ENCODE measurements at places on chromosomes 2 and 18. TPM values are rescaled to one million over a fixed set of nuclear protein-coding genes. Genes with fewer than 3 reads are reported as not detected.

The DTNA gene
- 9.5 TPM for polyA plus RNA-seq

The SMYD1 gene
- polyA plus RNA-seq, result not detected

The EHD3 gene
- 8.7 TPM for polyA plus RNA-seq

The EPHA4 gene
- 25.5 TPM for polyA plus RNA-seq

The DYNAP gene
- polyA plus RNA-seq, result 0.10 TPM

The CHRNG gene
- 0.07 TPM for polyA plus RNA-seq

The TLX2 gene
- polyA plus RNA-seq, result not detected

The DBI gene
- polyA plus RNA-seq, result 125 TPM

GRCh38 chr2:96839293-96839874 is 4.4 kb downstream of the ANKRD23 start:
- no peak for DNase-seq
- H3K4me3 ChIP-seq, result peak overlapping the region; percentile 6
- H3K27me3 ChIP-seq, result no peaks in the 10 kb centered on the region
- peaks cover 17% of the 10 kb centered on the region for H3K36me3 ChIP-seq
- no peak overlapping the region for H3K27ac ChIP-seq

DNA sequence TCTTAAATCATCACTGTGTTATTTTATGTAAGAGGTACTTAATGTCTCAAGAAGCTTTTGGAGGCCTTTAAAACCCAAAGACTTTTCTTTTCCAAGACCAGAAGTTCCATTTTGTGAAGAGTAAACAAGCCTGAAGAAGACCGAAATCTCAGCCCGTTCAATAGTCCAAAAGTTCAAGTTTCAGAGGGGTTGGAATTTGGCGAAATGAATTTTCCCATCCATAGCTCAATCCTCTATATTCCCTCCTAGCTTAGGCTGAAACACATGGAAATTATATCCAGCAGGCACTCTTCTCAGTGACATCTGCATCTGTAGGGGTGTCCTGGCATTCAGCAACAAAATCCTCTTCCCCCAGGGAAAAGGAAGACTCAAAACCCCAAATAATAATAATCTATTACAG is 344.6 kb downstream of the ARHGAP15 start:
- no peak for DNase-seq
- H3K27ac ChIP-seq, result peak overlapping the region; percentile 61
- H3K4me1 ChIP-seq, result no peaks in the 10 kb centered on the region
- no peaks in the 10 kb centered on the region for H3K27me3 ChIP-seq

GRCh38 chr2:227415538-227416424 is 28.0 kb upstream of the SCYGR1 start:
- no peak overlapping the region for H3K4me3 ChIP-seq
- DNase-seq, result no peak
- no peaks in the 10 kb centered on the region for H3K27me3 ChIP-seq
- H3K27ac ChIP-seq, result peak overlapping the region; percentile 87
- peaks cover 8% of the 10 kb centered on the region for H3K4me1 ChIP-seq

GRCh38 chr18:76454418-76454817 is 40.6 kb downstream of the ZNF516 start:
- peaks cover 51% of the 10 kb centered on the region for H3K4me1 ChIP-seq
- no peak overlapping the region for H3K4me3 ChIP-seq
- DNase-seq, result no peak
- H3K36me3 ChIP-seq, result peaks cover 8% of the 10 kb centered on the region

- H3K4me3 ChIP-seq, result no peak overlapping the region
- no peaks in the 10 kb centered on the region for H3K36me3 ChIP-seq
- no peak overlapping the region for H3K27ac ChIP-seq
- H3K4me1 ChIP-seq, result no peaks in the 10 kb centered on the region
- no peak for DNase-seq
Observed at GRCh38 chr2:236130349-236130998, 37.7 kb downstream of the GBX2 start.

GRCh38 chr2:12254280-12254860 is 462.4 kb upstream of the TRIB2 start:
- no peak overlapping the region for H3K4me3 ChIP-seq
- H3K36me3 ChIP-seq, result no peaks in the 10 kb centered on the region
- H3K4me1 ChIP-seq, result no peaks in the 10 kb centered on the region
- H3K27ac ChIP-seq, result no peak overlapping the region
- H3K27me3 ChIP-seq, result no peaks in the 10 kb centered on the region

GRCh38 chr2:217468042-217468830 is 534.6 kb downstream of the TNS1 start:
- no peak for DNase-seq
- no peaks in the 10 kb centered on the region for H3K27me3 ChIP-seq
- H3K36me3 ChIP-seq, result no peaks in the 10 kb centered on the region
- H3K4me3 ChIP-seq, result no peak overlapping the region
- no peak overlapping the region for H3K27ac ChIP-seq
- H3K4me1 ChIP-seq, result no peaks in the 10 kb centered on the region

DNA sequence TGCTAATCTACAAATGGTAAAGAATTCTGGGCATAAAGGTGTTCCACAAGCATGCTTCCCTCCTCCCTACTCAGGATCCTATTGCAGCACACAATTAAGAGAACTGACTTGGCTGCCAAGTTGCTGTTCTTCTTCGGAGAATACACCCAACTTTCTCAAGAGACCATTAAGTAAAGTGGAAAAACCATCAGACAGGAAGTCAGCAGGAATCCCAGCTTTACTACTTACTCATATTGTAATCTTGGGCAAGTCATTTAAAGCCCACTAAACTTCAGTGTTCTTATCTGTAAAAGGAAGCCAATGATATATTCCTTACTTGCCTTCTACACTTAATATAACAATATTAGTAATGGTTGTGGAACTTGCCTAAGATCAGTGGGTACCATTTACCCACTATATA is 37.8 kb downstream of the PSTPIP2 start:
- H3K27ac ChIP-seq, result no peak overlapping the region
- H3K36me3 ChIP-seq, result peaks cover 12% of the 10 kb centered on the region
- no peak for DNase-seq

GRCh38 chr18:49716035-49716434 is 97.3 kb downstream of the ACAA2 start:
- H3K4me3 ChIP-seq, result no peak overlapping the region
- no peaks in the 10 kb centered on the region for H3K36me3 ChIP-seq
- H3K27me3 ChIP-seq, result no peaks in the 10 kb centered on the region
- no peak for DNase-seq

- peaks cover 97% of the 10 kb centered on the region for H3K36me3 ChIP-seq
- no peak overlapping the region for H3K27ac ChIP-seq
- no peak overlapping the region for H3K4me3 ChIP-seq
- H3K4me1 ChIP-seq, result no peaks in the 10 kb centered on the region
- no peaks in the 10 kb centered on the region for H3K27me3 ChIP-seq
Observed at GRCh38 chr2:11788461-11789124, 42.2 kb downstream of the LPIN1 start.

DNA sequence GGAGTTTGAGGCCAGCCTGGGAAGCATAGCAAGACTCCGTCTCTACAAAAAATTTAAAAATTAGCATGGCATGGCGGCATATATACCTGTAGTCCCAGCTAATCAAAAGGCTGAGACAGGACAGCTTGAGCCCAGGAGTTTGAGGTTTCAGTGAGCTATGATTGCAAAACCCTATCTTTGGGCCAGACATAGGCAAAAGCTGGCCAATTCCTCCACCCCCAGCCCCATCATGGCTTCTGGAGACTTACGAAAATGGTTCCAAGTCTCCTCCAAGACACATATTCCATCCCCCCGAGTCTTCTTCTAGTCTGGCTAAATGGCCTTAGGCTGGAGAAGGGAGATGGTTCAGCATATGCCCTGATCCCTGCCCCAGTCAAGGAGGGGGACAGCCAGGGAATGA is 172.8 kb upstream of the HAAO start:
- peaks cover 5% of the 10 kb centered on the region for H3K27me3 ChIP-seq
- H3K4me1 ChIP-seq, result peaks cover 26% of the 10 kb centered on the region
- no peaks in the 10 kb centered on the region for H3K36me3 ChIP-seq
- no peak overlapping the region for H3K4me3 ChIP-seq
- H3K27ac ChIP-seq, result peak overlapping the region; percentile 5
- DNase-seq, result no peak

DNA sequence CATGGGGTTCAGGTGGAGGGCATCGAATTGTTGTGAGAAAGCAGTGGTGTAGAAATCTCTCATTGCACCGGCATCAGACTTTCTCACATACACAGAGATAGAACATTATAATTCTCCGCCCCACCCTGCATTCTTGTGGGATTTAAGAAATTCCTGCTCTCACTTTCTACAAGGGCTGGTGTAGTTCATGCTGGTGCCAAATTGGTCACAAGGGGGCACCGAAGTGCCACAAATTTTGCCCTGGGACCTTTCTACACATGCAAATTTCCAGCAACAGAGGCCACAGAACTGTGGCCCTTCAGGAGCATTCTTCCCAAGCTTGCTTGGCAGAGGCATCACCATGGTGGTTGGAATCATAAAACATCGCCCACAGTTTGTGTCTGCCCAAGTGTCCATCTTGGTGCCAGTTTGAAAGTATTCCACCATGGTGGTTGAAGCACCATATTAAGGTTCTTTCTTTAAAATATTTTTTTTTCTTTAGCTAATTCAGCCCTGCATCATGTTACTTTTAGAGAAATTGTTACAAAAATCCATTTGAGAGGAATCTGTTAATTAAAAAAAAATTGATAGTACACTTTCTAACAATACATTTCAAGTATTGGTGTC is 521.2 kb upstream of the FANCL start:
- no peaks in the 10 kb centered on the region for H3K4me1 ChIP-seq
- H3K27ac ChIP-seq, result no peak overlapping the region
- H3K36me3 ChIP-seq, result no peaks in the 10 kb centered on the region
- no peaks in the 10 kb centered on the region for H3K27me3 ChIP-seq

DNA sequence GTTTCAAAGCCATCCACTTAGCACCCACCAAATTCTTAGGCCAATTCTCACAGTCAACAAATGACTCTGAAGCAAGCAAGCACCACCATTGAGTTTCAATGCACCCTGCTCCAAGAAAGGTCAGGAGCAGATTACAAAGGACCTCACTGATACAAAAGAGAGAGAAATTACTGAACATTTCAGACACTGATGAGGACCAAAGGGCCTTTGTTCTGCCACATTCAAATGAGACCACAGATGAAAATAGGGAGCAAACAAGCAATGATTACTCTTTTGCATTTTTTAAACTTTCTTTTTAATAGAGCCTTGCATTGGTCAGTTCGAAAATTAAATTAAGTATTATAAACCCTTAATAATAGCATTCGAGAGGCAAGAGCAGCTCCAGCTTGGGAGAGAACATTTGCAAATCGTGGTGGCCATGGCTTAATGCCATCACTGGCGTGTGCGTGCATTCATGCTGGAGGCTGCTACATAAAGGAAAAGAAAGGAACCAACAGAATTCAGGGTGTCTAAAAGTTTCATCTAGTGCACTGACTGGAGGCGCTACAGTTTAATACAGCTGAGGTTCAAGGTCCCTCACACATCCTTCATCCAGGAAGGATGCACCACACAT is 87.5 kb downstream of the KLF7 start:
- H3K4me1 ChIP-seq, result peaks cover 6% of the 10 kb centered on the region
- H3K36me3 ChIP-seq, result no peaks in the 10 kb centered on the region
- H3K4me3 ChIP-seq, result no peak overlapping the region
- no peak for DNase-seq

- H3K36me3 ChIP-seq, result no peaks in the 10 kb centered on the region
- no peak for DNase-seq
- H3K27me3 ChIP-seq, result no peaks in the 10 kb centered on the region
- no peaks in the 10 kb centered on the region for H3K4me1 ChIP-seq
Observed at GRCh38 chr2:68367953-68368653, 3.0 kb downstream of the PLEK start.

DNA sequence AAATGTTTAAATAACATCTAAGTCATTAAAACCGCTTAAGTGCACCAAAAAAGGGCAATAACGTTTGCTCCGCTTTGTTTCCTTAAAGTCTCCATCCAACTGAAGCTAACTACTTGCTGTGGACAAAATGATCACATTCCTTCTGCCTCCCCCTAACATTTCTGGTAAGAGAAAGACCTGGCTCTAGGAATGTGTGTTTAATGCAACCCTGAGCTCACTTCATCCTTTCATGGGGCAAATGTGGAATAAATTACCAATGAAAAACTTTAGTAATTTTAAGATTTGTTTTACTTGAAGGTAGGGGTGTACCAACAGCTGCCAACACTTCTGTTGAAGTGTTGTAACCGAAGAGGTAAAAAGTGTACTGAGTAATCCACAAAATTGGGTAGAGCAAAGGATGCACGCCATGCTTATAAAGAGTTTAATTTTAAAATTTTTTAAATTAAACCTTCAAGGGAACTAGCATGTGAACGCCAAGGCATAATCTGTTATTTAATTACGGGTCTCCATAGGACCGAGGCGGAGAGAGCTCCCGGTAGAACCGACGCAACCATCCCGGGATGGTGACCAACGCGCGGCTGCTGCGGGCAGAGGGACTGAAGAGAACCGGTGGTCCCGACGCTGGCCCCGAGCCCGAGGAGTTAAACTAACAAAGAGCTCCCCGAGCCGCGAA is 1.1 kb downstream of the HNRNPLL start:
- H3K4me3 ChIP-seq, result peak overlapping the region; percentile 84
- peak overlapping the region; percentile 97 for H3K27ac ChIP-seq
- H3K36me3 ChIP-seq, result no peaks in the 10 kb centered on the region
